ENCODE measurements at places on chromosomes 12 and 14. TPM values are rescaled to one million over a fixed set of nuclear protein-coding genes. Genes with fewer than 3 reads are reported as not detected.

DNA sequence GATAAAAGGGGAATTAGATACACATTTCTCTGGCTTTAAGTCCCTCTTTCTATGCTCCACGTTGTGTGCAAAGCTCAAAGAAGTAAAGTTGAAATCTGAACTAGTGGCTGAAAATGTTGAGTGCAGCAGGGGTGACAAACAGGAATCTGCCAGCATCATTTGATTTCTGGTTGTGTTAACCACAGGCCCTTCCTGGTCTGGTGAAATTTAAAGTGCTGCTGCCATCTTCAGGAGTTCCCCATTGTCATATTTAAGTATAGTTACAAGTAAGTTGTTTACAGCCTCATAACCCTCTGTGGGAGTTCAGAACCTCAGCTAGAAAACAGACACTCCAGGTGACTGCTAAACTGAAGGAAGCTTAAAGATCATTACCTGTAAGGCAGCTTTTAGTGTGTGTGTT, 90.9 kb upstream of the CCDC196 start:
- no peak for DNase-seq

GRCh38 chr14:55519473-55520080, 60.4 kb upstream of the KTN1 start:
- no peak for DNase-seq

GRCh38 chr12:93154753-93155480, 222.8 kb upstream of the NUDT4 start:
- DNase-seq, result no peak

GRCh38 chr14:36346052-36346451, 25.6 kb upstream of the MBIP start:
- no peak for DNase-seq

GRCh38 chr12:3624273-3624672, 128.6 kb downstream of the CRACR2A start:
- DNase-seq, result no peak

DNA sequence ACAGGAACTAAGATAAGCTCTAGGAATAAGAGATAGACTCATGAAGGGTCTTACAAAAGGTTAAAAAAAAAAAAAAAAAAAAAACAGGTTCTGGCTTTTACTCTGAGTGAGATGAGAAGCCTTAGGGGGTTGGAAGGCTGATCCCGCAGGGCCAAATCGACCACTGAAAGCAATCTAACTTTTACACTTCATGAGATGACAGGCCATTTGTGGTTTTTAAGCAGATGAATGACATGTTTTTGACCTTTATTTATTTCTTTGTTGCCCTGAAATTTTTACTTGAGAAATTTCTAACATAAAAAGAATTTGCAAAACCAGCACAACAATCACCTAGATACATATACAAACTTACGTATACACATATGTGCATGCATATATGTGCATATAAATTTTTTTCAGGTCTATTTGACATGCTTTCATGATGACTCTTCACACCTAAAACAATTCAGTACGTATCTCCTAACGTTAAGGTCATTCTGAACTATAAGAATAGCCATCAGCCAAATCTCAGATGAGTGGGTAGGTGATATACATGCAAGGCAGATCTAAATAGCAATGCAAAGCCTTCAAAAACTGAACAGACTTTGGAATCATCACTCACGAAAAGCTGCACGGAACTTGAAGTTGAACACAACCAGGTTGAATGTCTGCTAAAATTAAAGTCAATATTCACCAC, 87.0 kb downstream of the R3HDM2 start:
- DNase-seq, result no peak

- DNase-seq, result no peak
Observed at GRCh38 chr14:51225751-51226150, 14.3 kb upstream of the TMX1 start.

- no peak for DNase-seq
Observed at GRCh38 chr14:42532194-42532593, 925.5 kb downstream of the LRFN5 start.

DNA sequence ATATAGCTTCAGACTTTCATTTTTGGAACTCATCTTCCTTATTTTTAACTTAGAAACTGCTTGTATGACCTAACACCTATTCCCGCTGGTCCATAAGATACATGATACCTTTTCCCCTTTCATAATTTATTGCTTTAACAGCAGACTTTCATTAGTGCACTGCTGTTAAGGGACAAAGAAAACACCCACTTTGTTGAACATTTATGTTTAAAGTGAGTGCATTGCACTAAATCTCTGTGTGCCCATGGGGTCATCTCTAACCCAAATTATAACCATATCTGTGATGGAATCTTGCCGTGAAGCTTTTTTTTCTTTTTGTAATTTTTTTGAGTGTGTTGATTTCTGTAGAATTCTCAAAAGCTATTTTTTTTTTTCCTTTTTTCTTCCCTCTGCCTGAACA, 261.8 kb downstream of the TMTC2 start:
- DNase-seq, result no peak

DNA sequence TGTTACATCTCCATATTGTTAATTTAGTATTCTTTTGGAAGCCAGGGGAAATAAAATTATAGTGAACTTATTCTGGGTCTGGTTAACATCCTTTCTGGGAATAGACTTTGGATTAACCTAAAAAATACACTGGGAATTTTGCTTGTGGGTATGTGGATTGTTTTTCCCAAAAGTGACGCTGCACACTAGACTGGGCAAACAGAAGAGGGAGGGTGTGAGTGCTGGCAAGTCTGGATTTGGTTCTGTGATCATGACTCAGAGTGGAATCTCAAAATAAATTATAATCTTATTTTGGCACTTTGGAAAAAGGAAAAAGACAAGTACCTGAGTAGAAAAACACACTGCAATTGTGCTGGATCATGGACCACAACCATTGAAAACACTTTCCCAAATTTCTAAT, 15.2 kb upstream of the LUM start:
- DNase-seq, result no peak

DNA sequence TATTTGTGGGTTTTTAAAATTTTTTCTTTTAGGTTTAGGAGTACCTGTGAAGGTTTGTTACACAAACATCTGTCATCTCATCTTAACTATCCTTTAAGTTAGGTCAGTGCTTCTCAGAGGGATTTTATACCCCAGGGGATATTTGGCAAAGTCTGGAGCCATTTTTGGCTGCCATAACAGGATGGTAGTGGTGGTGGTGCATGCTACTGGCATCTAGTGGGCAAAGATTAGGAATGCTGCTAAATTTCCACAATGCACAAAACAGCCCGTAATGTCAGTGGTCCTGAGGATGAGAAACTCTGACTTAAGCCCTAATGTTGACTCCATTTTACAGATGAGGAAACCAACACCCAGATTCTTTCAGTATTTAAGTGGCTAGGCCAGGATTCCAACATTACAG, 85.2 kb upstream of the MYF6 start:
- no peak for DNase-seq

CCDC60 gene
- not detected for total RNA-seq

FAIM2 gene
- total RNA-seq, result 5.5 TPM

All from kidney (tissue), 22 donors.